ENCODE measurements at places on chromosomes 2 and 18.
A peak's percentile ranks its signal among the peaks of the same experiment; 100 is the strongest.

GRCh38 chr2:19712850-19713249, 188.9 kb downstream of the TTC32 start:
- DNase-seq, result no peak

DNA sequence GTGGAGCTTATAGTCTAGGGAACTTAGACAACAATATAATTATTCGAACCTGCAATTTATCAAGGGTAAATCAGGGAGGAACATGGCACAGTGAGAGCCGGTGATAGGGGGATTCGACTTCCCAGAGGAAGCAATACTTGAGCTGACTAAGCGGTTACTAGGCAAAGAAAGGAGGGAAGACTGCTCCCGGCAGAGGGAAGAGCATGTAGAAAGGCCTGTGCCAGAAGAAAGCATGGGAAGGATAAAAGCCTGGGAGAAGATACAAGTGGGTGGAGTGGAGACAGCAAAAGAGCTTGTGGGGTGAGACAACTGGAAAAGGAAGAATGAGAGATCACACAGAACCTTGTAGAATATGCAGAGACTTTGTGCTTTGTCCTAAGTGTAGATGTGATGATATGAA, 93.3 kb downstream of the MARCHF4 start:
- no peak for DNase-seq

GRCh38 chr18:46756559-46757201, at the start of gene ST8SIA5:
TSS of gene ST8SIA5 (minus strand) at chr18:46757053. CDS start at chr18:46756508, 545 bp downstream.
- DNase-seq, result no peak

DNA sequence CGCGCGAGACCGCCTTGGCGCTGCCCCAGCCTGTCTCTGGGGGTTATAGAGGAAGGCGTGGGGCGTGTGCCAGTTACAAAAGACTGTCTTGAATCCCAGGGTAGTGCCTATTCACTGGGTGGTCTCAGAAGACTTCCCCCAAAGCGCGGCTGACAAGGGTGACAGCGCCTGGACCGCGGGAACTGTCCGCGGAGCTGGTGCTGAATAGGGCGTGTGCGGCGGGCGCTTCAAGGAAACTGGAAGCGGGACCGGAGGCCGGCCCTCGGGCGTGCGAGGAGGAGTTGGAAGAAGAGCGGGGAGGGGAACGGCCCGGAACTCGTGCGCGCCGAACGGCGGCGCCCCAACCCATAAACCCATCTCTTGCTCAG, 2.3 kb downstream of the EGR4 start:
- peak; percentile 73 for DNase-seq

DNA sequence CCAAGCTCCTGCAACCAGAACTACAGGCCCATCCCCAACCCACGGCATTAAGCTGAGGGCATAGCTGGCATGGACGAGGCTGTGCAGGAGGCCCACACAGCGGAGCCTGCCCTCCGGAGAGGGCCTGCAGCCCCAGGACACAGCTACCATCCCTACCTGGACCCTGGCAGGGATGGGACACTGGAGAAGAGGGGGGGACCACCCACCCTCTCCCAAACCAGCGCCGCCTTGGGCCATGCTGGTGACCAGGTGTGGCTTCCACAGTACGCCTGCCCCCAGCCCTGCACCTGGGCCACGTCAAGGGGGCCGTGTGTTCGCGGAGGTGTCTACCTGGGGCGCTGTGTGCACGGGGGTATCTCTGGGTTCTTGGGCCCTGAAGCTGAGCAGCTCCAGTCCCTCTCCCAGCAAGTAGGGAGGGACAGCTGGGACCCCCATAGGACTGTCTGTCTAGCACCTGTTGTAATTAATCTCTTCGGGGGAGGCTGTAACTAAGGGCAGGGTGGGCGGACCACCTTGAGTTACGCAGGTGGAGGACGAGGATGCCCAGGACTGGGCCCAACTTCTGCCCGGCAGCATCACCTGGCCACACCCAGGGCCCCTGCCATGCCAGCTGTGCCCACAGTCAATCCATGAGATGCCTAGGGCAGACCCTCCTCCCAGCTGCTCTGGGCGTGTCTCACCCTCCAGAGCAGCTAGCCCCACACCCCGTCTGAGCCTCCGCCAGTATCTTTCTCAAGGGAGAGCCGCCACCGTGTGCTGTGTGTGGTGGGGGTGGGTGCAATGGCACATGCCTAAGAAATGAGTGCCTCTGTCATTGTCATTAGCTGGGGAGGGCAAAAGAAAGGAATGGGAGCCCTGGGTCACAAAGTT, 18.3 kb downstream of the HS6ST1 start:
- DNase-seq, result no peak

DNA sequence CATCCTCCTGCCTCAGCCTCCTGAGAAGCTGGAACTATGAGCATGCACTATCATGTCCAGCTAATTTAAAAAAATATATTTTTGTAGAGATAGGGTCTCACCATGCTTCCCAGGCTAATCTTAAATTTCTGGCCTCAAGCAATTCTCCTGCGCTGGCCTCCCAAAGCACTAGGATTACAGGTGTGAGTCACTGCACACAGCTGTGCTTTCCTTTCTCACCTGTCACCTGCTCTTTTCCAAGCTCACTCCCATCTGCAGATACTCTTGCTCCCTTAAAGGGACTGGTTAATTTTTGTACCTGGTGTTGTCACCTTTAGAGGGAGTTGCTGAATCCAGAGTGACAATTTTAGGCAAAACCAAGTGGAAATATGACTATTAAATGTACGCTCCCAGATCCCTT, 178.2 kb downstream of the LOXHD1 start:
- no peak for DNase-seq

Data from ACHN (cell line).